ENCODE measurements at places on chromosomes 11 and 22.
A peak's percentile ranks its signal among the peaks of the same experiment; 100 is the strongest.

- DNase-seq, result no peak
These were observed 315.1 kb downstream of the SOX6 start for GRCh38 chr11:16041207-16041606.

DNA sequence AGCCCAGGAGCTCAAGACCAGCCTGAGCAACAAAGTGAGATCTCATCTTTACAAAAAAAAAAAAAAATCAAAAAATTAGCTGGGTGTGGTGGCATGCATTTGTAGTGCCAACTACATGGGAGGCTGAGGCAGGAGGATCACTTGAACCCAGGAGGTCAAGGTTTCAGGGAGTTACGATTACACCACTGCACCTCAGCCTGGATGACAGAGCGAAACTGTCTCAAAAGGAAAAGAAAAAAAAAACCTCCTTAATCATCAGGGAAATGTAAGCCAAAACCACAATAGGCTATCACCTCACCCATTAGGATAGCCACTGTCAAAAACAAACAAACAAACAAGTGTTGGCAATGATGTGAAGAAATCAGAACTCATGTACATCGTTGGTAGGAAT is 13.4 kb downstream of the DGCR2 start:
- DNase-seq, result peak; percentile 7

DNA sequence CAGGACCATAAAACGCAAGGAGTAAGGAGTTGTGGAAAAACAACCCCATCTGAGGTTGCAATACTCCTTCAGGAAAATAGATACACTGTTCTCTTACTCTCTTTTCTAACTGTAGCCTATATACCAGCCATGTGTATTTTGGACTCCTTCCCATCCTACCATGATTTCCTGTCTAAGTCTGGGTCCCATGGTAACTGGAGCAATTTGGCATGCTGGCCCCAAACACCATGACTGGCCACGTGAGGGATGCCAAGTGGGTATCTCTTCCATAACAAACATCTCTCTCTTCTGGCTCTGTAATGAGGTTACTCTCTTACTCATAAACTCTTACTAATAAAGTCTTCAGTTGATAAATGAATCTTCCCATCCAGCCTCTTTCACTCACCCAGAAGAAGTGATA is 26.5 kb downstream of the ABTB2 start:
- peak; percentile 78 for DNase-seq

DNA sequence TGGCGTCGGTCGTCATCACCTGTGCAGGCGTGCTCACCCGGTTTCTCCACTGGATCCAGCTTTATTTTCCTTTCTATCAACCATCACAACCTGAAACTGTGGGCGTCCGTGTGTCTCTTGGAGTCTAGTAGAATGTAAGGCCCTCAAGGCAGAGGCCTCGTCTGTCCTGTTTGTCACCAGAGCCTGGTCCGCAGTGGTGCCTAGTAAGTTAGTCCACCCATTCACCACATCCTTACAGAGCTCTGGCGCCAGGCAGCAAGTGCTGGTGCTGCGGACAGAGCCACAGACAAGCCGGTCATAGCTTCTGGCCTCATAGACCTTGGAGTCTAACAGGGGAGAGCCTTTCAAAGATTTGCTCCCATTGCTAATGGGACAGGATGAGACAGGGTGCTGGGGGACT is 64.4 kb upstream of the PARVG start:
- DNase-seq, result no peak

DNA sequence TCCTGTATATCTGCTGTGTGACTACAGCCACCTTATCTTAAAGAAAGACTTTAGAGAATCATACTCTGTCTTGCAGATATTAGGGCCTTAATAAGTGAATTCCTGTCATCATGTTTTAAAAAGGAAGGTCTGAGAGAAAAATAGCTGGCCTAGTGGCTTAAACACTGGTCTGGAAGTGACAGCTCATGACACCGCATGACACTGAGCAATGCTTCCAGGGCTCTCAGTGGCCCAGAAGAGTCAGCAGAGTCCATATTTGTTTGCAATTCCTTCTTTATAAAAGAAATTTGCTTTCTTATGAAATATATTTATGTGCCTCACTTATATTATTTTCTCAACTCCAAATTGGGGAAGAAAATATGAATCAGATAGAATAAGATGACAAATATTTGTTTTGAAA is 33.0 kb downstream of the MMP20 start:
- DNase-seq, result no peak

DNA sequence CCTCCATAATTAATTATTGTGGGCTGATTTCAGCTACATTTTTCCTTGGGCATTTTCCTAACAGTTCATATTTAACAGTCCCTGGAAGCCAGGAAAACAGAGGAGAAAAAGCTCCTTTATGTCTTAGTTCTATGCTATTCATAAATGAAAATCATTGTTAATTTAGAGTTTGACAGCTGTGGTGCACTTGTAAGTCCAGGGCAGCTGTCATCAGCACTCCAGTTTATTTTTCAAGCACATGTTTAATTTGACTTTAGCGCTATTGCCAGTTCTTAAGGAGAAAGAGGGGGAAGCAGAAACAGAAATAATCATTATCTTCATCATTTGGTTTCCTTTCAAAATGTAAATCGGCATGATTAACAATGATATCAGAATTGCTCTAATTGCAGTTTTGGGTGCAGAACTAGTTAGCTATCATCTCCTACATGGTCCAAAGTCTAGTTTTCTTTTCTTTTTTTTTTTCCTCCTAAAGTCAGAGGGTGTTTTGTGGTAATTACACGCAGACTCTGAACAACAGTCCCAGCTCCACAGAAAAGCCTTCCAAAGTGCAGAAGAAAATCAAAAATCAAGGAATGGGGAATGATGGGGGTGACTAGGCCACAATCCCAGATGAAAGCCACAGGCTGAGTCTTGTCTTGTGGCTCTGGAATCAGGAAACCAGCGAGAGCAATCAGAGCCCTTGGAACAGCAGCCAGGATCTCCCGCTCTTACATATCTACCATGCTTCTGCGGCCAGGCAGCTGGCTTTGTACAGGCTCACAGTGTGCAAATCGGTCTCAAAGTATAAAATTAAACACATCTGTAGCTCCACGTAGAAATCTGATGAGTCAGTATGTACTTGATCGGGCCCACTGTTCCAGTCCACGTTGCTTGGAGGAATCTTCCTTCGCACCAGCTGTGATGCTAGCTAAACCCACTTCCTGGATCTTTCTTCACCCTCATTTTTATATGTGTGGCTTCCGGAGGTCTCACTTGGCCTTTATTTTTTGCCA is 91.9 kb downstream of the SPON1 start:
- peak; percentile 38 for DNase-seq

GRCh38 chr22:23276656-23277582 is 96.6 kb downstream of the BCR start:
- no peak for DNase-seq

GRCh38 chr11:123904932-123905331 is 3.0 kb downstream of the OR8D4 start:
- DNase-seq, result no peak

GRCh38 chr22:32531931-32532819 is 57.6 kb downstream of the FBXO7 start:
- peak; percentile 89 for DNase-seq

DNA sequence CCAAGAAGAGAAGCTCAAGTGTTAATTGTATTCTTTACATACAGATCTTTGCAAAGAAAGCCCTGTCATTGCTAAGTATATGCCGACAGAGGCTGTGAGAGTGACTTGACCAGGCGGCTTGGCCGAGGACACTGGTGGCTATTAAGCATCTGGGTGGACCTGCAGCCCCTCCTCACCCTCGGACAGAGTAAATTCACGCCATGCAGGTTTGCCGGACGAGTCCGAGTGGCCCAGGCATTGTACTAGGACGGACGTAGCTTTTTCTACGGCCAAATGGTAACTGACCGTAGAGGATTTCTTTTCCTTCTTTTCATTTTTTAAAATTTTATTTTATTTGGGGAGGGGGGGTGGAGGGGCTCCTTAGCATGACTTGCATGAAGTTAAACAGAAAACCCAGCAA is 47.0 kb downstream of the KCNC1 start:
- DNase-seq, result no peak

GRCh38 chr11:83818349-83818748 is 532.2 kb upstream of the CCDC90B start:
- no peak for DNase-seq

DNA sequence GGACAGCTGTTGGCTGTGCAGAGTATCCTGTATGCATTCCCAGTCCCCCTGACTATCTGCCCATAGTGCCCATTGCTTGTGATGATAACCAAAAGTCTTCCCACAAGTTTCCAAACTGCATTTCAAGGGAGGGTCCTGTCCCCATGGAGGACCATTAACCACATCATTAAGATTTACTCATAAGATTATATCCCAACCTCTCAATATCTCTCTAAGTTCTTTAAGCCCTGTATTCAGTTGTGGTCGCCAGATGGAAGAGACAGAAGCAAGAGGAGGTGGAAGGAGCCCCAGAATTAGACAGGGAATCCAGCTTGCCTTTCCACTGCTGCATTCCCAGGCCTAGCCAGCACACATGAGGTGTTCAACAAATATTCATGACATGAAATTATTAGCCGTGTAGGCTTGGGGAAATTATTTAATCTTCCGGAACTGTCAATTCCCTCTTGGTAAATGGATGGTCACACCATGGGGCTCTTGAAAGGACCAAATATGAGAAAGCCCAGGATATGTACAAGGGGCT is 42.6 kb upstream of the TIMP3 start:
- no peak for DNase-seq
